ENCODE measurements at places on chromosomes 5 and 9.

DNA sequence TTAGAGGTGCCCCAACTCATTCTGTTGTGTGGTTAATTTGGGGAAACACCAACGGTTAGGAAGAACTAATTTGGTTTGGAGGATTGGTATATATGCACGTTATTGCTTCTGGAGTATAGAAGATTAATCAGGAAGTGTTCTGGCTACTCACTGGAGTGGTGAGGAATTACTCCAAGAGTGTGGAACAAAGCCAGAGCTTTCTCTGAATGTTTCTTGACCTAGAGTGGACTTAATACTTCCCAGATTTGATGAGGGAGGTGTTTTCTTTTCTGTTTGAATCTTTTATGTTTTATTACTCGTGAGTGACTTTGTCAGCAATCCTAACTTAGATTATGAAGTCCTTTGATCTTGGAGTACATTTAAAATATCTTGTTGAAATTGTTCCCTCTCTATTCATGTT is 163.7 kb downstream of the MAN2A1 start:
- DNase-seq: no peak

- DNase-seq: no peak
Observed at GRCh38 chr9:16364347-16364746, 506.1 kb downstream of the BNC2 start.

- no peak for DNase-seq
Observed at GRCh38 chr9:117706421-117707116, 2.4 kb downstream of the TLR4 start.

DNA sequence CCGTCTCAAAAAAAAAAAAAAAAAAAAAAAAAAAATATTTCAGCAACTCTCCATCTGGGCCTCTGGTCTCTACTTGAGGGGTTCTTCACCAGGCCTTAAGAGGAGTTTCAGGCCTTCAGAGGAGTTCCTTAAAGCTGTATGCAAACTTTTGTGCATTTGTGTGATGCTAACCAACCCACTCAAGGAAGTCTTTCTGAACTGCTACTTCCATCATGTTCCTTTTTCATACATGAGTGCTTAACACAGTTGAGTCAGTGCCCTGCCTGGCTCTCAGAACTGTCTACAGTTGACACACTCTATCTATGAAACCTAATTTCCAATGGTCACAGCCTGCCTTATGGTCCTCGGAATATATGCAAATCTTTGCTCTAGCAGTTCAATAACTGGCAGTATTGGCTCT is 146.5 kb downstream of the MEF2C start:
- no peak for DNase-seq

DNA sequence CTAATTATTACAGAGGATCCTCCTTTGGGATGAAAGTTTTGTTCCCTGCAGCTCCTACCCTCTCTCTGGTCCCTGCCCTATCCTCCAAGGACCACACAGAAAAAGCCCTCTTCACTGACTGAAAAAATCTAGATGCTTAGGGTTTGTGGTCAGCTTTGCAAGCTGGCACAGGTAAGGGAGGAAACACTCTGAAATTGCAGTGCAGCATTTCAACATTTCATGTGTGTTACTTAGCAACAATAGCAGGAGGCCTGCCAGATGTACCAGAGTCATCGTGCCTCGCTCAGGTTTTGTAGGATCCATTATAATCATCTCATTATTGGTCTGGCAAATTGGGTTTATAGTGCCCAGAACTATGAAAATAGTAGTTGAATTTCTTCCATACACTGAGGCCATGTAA is 109.5 kb downstream of the PALM2AKAP2 start:
- DNase-seq: no peak

- DNase-seq: no peak
Observed at GRCh38 chr5:121797681-121798518, 53.8 kb upstream of the FTMT start.

DNA sequence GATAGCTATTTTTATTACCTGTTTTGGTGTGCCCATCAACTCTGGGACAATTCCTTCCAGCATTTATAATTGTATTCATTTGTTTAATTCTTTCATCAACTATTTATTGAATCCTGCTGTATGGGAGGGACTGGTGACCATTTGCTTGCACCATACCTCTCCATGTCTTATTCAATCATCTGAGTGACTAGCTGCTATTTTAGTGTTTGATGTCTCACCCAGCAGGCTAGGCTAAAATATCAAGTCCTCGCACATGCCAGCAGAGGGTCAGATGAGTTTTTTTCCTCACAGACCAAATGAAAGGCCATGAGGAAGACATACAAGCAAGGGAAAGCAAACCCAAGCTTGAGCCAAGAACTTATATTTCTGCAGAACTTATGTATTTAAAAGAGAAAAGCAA is 63.9 kb downstream of the CETN3 start:
- DNase-seq: no peak

DNA sequence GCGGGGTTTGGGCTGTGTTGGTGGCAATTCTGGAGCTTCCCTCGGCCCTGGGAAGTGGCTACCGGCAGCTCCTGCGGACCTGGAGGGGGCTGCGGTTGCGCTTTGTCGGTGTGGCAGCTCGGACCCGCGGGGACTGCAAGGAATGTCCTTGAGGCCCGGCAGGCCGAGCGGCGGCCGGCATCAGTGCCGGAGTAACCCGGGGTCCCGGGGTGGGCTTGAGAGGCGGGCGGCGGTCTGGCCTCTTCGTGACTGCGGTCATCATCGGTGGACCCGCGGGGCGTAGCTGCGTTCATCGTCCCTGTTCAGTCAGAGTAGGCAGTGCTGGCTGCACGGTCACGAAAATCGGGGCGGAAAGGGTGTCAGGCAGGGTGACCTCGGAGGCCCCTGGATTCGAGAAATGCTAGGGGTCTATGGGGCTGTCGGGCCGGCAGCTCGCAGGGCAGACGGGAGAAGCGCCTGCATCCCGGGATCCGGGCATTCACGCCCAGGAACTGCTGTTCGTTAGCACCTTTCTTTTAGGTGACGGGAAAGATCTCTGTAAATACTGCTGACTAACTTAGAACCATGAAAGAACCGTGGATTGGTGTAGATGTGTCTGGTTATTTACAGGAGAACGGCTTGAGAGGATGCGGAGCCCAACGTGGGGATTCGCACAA is 474 bp downstream of the HMGCR start:
- DNase-seq: no peak

DNA sequence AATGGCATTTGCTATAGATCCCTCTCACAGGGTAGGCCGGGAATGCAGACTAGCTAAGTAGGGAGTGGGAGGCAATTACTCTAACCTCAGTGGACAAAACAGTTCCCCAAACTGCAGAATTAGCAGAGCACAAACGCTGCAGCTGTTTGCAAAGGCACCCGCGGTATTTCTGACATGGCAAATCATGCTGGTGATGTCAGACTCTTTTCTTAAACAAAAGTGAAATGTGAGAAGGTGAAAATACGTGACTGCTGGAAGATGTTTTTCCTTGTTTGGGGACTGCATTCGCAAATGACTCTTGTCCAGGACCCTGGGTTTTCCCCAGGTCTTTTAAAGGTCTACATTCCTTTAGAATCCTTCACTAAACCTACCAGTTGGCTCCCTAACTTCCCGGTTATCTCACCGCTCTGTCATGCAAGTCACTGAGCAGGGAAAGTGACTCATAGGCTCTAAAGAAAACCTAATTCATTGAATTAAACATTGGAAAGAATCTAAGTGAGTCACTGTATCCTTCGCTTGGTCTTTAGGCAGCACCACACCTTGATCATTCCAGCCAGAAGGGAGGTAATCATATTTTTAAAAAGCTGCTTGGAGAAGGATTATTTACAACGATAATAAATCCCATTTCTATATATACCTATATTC is 91.5 kb upstream of the DNAH5 start:
- no peak for DNase-seq

GRCh38 chr9:16180546-16180945 is 627.7 kb downstream of the CCDC171 start:
- DNase-seq: no peak

GRCh38 chr5:2472670-2473069 is 278.8 kb downstream of the IRX2 start:
- DNase-seq: no peak

- DNase-seq: no peak
Observed at GRCh38 chr5:100772006-100772405, 131.1 kb downstream of the ST8SIA4 start.

DNA sequence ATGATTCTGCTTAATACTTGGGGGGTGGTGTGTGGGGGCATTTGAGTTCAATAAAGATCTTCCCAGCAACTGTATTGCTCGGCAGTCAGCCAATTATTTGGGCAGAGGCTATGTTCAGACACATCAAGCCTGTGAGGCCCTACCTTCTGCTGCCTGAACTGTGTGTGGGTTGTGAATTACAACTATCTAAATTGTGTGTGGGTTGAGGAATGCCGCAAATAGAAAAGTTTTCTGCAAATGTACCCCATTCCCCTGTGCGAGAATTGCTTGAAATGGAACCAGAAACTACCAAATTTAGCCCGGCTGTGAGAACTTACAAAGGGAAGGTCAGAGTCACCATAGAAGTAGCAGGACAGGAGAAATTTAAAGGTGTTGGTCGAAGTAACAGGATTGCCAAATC is 360.0 kb upstream of the PIK3R1 start:
- DNase-seq: no peak

GRCh38 chr5:24767086-24767485 is 122.3 kb upstream of the CDH10 start:
- DNase-seq: no peak

GRCh38 chr5:59140133-59140532 is 557.3 kb downstream of the RAB3C start:
- DNase-seq: no peak

DNA sequence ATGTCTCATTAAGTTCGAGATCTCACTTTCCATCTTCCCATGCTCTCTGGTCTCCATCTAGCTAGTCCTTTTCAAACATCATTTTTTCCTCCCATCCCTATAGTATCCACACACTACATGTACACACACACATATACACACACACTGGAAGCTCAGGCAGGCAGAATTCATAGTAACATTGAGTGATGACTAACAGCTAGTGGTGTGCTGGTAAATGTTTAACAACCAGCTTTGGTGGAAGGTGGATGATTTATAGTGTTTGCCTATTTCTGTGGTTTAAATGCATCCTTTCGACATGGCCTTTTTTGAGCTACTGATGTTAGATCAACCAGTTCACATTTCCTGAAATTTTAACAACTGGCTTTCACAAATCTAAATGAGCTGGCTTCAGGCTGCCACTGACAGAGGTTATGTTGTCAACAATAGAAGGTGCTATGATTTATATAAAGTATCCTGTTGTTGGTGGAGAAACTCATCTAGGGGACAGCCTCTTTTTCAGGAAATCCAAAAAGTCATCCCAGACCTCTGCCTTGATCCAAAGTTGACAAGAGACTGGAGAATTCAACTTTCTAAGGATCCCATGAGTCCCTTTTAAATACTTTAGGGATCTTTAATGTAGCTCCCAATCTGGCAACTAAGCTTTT is 117.8 kb downstream of the CCDC192 start:
- DNase-seq: no peak

- DNase-seq: no peak
Observed at GRCh38 chr5:168578538-168579487, at the start of gene PANK3. TSS of gene PANK3 (minus strand) at chr5:168579368. CDS start at chr5:168579283, 85 bp downstream.

DNA sequence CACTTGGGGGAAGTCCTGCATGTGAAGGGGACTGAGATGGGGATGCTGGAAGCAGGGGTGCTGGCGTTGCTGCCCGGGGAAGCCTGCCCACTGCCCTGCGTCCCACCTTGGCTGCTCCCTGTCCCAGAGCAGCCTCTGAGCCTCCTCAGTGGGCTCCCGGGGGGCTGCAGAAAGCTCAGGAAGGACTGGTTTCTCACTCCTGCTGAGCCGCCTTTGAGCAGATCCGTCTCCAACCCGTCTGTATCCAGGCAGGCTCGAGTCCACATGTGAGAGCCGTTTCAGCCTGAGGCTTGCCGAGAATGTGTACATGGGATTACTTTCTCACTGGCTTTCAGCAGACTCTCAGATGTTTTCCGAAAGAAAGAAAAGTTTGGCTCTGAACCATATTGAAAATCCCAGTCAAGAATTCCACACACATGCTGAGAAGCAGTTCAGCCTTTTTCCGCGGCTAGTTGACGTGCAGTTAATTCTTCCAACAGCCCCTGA is 95.3 kb upstream of the COL5A1 start:
- no peak for DNase-seq

DNA sequence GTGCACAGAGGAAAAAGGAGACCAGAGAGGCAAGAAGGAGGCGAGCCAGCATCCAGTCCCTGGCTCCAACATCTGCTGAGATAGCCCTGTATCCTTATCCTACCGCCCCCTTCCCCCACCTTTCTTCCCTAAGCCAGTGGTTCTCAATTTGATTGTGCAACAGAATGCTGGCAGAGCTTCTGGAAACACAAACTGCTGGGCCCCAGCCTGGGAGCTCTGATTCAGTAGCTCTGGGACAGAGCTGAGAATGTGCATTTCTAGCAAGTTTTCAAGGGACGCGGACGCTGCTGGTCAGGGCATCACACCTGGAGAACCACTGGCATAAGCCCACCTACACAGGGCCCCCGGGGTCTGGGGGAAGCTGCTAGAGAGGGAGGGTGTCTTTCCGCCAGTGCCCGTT is 21.1 kb downstream of the AK8 start:
- no peak for DNase-seq

DNA sequence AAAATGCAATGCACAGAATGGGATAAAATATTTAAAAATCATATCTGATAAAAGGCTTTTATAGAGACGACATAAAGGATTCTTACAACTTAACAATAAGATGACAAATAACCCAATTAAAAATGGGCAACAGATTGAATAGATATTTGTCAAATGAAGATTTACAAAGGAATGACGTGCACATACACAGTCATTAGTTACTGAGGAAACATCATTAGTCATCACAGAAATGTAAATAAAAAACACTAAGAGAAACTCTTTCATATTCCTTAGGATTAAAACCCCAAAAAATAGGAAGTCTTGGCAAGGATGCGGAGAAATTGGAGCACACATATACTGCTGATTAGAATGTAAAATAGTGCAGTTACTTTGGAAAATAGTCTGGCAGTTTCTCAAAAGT is 1886.0 kb upstream of the CDH6 start:
- no peak for DNase-seq

DNA sequence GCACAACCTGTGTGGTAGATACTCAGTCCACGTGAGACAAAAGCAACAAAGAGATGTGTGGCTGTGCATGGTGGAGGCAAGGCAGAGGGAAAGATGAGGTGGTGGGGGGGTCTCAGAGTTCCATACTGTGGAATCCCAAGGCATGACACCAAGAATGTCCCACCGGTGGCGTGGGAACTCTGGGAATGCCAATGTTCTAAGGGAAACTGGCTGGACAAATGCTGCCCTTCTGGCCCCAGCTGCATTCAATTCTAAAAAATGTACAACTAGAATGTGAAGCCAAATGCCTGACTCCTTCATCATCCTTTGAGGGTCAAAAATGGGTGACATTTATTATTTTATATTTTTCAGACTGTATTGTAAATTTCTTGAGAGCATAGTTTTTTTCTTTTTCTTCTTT is 58.2 kb upstream of the EQTN start:
- DNase-seq: no peak

GRCh38 chr5:55102348-55102747 is at the start of gene GZMA:
TSS of gene GZMA (plus strand) at chr5:55102646. CDS start at chr5:55102683, 37 bp downstream.
- DNase-seq: no peak

- no peak for DNase-seq
Observed at GRCh38 chr5:76689321-76690036, 26.4 kb upstream of the F2R start.

- DNase-seq: no peak
Observed at GRCh38 chr5:124627815-124628595, 118.4 kb downstream of the ZNF608 start.

All from stimulated activated CD8-positive, alpha-beta memory T cell treated with anti-CD3 and anti-CD28 coated beads, Interleukin-12 subunit alpha, Interleukin-12 subunit beta, amount 100 ng/mL, for 1 hour (primary cell).